Activated CD4-positive, alpha-beta memory T cell treated with anti-CD3 and anti-CD28 coated beads for 36 hours (primary cell): ENCODE measurements at places on chromosomes 5 and 9. TPM values are rescaled to one million over a fixed set of nuclear protein-coding genes. Genes with fewer than 3 reads are reported as not detected.

Gene LVRN
- total RNA-seq: 0.10 TPM

Gene NR5A1
- not detected for total RNA-seq

Gene RNF183
- 0.36 TPM for total RNA-seq

Gene PCDHGB1
- not detected for total RNA-seq

Gene SLC25A51
- 24.0 TPM for total RNA-seq

Gene SPATA31A3
- not detected for total RNA-seq

Gene BAAT
- not detected for total RNA-seq

Gene LRRC19
- total RNA-seq: not detected

DNA sequence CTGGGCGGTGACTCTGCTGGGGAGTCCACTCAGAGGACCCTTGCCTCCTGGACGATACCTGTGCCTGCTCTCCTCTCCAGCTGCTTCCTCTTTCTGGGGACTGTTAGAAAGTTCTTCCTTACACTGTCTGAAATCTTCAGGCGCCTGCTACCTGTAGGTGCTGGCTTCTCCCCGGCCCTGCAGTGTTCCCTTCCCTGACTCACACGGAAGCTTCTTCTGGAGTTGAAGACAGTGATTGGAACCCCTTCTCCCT lies 562 bp downstream of the GSN start:
- DNase-seq: no peak

GRCh38 chr5:88845081-88845697 lies 37.8 kb downstream of the MEF2C start:
- DNase-seq: no peak

GRCh38 chr9:77843076-77843870 lies 188.3 kb downstream of the GNAQ start:
- no peak for DNase-seq

- no peak for DNase-seq
Observed at GRCh38 chr9:88370346-88370745, 17.9 kb upstream of the SPIN1 start.

DNA sequence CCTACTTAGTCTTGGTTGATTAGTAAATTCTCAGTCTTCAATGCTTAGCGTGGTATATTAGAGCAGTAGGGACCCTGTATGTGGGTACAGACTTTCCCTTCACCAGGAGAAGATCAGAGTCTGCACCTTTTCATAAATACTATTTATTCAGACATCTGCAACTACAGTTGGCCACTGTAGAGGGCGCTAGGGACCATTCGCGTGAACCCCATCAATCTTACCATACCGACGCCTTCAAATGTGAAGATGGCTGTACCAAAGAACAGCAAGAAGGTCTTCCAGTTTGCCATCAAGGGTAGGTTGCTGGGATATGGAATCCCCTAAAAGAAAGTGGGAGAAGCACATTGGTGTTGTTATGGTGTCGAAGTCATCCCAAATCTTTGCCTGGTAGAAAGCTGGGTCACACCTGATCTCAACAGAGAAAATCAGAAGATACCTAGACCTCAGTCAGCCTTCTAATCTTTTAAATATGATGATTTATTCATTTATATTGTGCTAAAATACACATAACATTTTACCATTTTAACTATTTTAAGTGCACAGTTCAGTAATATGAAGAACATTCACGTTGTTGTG lies 19.1 kb downstream of the SLC36A3 start:
- DNase-seq: peak; percentile 32

- peak; percentile 15 for DNase-seq
Observed at GRCh38 chr5:168946363-168946762, 354.6 kb downstream of the SLIT3 start.

DNA sequence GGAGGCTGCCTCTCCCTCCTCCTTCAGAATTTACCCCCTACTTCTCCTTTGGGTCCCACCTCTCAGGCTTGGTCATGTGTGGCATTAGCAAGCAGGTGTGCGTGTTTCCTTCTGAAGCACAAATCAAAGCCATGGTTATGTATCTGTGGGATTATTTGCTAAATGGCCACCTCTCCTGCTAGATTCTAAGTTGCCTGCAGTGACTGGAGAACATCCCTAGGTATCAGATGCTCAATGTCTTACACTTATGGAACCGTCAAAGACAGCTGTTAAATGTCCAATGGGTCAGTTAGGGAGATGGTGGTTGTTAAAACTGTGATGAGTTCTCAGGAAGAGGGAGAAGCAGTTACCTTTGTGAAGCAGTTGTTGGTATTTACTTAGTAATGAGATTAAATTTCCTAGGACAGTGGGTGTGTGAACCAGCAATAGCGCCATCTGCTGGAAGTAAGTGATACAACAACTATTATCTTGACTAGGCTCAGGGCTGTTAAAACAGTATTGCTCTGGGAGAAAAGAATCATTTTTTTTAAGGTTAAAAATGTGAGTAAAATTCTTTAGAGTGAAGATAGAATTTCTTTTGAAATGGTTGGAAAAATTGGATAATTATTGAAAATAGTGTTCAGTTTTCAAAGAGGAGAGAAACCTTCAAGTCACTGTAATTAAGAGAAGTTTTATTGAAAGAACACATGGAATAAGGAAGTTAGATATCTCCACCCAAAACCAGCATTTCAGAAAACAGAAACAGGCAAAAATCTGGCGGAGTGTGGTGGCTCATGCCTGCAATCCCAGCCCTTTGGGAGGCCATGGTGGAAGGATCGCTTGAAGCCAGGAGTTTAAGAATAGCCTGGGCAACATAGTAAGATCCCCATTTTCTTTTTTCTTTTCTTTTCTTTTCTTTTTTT lies 71.3 kb downstream of the TMC1 start:
- peak; percentile 30 for DNase-seq

DNA sequence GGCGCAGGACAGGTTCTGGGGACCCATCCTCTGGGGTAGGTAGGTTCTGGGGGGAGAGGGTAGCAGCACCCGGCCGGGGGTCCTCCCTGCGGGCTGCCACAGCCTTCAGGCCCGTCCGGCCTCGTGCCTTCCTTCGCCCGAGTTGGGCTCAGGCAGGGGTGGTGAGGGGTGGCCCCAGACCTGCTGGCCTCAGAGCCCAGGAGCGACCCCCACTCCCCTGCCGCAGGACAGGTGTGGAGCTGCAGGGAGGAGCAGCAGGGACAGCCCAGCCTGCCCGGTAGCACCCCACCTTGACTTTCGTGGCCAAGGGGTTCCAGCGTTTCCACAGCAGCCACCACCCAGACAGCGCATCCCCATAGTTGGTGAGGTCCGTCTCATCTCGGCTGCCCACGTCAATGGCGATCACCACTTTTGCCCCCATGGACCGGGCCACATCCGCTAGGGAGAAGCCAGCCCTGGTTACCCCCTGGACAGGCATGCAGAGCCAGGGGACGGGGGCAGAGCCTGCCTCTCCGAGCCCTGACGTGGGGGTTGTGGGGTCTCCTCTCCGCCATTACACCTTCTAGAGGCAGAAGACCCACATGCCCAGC lies 3.4 kb upstream of the NSMF start:
- DNase-seq: no peak

DNA sequence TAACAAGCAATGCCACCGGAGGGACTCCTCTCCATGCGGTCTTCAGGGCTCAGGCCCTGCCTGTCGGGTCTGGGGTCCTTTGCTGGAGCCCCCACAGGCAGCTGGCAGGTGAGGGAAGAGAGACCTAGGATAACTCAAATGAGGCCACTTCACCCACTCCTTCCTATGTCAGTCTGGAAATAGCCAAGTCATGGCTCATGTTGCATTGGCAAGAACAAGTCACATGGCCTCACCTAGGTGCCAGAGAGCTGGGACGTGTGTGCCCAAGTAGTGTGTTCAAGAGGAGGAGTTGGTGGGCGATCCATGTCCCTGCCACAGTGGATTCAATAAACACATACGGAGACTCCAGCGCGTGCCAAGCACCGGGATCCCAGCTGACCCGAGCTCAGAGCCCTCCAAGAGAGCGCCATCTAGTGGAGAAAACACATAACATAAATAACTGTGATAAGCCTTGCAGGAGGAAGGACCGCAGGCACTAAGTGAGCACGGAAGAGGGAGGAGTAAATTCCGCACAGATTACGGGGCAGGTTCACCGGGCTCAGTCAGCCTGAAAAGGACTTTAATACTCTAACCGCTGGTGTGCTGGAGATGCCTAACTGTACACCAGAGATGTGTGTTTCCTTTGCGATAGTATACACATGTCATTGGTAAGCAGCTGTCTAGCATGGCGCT lies 580.8 kb downstream of the CCDC171 start:
- peak; percentile 13 for DNase-seq

GRCh38 chr9:116860509-116861120 lies 173.5 kb downstream of the TRIM32 start:
- DNase-seq: peak; percentile 27

GRCh38 chr5:173321886-173322285 lies 6.3 kb downstream of the STC2 start:
- no peak for DNase-seq

- no peak for DNase-seq
Observed at GRCh38 chr9:120265791-120266190, 314.2 kb downstream of the CDK5RAP2 start.

GRCh38 chr5:39405083-39405843 lies 19.5 kb downstream of the DAB2 start:
- no peak for DNase-seq

DNA sequence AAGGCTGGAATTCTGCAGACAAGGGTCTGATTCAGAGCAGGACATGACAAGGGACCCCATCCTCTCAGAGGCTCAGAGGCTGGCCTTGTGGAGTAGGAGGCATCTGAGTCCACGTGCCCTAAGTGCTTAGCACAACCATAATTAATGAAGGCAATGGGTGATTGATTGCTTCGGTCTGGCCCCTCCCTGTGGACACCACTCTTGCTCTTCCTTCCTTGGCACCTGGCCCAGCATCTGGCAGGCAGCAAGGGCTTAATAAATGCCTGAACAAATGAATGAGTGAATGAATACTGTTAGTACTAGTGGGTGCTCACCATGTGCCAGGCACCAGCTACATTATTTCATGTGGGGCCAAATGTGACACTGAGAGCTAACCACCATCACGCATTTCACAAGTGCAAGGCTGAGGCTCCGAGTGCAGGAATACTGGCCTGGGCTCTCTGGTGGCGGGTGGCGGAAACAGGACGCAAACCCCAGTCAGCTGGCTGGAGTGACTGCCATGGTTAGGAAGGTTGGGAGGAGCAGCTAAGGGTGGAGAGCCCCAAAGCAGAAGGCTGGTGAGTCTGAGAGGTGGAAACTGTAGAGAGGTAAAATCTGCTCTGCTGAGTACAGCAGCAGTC lies 53.6 kb downstream of the ASS1 start:
- DNase-seq: no peak

DNA sequence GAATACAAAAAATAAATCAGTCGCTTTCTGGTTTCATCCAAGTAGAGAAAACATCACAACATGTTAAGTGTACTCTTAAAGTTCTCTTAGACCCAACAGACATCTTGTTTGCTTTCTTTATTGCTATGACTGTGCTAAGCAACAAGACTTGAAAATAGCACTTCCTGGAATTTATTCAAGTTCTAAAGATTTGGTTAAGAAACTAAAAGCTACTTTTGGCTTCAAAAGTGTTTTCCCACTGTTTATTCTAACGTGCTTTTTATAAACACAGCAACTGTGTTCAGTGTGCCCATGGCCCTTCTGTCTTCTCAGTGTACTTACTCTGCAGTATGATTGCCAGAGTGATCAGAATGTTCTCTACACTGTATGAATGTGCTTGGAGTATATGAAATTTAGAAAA lies 109.8 kb downstream of the GIN1 start:
- DNase-seq: no peak

DNA sequence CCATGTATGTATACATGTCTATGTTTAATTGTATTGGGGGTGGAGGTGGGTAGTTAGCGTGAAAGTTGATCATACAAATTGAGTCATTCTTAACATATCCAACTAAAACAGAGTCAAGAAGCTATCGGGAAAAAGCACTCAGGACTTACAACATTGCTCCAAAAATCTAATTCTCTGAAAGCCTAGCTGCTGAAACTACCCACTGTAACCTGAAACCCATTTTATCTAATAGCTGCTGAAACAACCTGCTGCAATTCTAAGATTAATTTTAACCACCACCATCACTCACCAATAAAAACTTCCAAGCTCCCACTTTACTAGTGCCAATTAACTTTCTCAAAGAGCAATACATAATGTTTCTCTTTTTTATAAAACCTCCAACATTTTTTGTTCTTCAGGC lies 32.2 kb downstream of the KCNV2 start:
- DNase-seq: no peak

- no peak for DNase-seq
Observed at GRCh38 chr5:114415760-114416159, 53.9 kb downstream of the KCNN2 start.

DNA sequence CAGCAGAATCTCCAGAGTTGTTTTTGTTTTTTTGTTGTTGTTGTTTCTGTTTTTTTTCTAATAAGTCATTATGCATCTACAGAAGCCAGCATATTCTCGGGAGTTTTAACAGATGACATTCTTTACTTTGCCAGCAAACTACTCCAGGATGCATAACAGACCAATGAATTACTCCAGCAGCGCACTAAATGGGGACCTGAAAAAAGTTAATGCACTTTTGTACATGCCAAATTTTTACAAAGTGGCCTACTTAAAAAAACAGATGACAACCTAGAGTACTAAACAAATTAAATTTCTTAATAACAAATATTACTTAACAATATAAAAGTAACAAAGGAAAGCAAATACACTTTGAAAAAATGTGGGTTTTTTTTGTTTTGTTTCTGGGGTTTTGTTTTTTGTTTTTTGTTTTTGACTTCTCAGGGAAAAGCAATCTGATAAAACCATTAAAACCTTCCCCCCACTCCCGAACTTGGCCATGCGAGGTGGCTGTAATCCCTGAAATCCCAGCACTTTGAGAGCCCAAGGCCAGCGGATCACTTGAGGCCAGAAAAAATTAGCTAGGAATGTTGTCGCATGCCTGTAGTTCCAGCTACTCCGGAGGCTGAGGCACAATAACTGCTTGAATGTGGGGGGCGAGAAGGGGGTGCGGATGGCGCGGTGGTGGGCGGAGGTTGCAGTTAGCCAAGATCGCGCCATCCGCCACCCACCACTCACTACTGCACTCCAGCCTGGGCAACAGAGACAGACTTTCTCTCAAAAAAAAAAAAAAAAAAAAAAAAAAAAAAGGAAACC lies 352.4 kb downstream of the CETN3 start:
- no peak for DNase-seq

DNA sequence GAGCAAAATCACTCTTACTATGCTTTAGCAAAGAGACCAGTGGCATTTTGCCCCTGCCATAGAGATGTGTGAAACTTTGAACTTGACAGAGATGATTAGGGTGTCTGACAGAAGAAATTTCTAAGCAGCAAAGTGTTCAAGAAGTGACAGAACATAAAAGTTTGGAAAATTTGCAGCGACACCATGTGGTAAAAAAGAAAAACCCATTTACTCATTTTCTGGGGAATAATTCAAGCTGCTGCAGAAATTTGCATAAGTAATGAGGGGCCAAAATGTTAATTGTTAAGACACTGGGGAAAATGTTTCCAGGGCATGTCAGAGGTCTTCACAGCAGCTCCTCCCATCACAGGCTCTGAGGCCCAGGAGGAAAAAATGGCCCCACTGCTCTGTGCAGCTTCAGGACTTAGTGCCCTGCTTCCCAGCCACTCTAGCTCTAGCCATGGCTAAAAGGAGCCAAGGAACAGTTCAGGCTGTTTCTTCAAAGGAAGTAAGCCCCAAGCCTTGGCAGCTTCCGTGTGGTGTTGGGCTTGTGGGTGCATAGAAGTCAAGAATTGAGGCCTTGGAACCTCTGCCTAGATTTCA lies 6.1 kb upstream of the AP3B1 start:
- no peak for DNase-seq

GRCh38 chr5:140037012-140037411 lies 6.1 kb downstream of the NRG2 start:
- DNase-seq: no peak
